ENCODE measurements at places on chromosomes 16 and 17.

DNA sequence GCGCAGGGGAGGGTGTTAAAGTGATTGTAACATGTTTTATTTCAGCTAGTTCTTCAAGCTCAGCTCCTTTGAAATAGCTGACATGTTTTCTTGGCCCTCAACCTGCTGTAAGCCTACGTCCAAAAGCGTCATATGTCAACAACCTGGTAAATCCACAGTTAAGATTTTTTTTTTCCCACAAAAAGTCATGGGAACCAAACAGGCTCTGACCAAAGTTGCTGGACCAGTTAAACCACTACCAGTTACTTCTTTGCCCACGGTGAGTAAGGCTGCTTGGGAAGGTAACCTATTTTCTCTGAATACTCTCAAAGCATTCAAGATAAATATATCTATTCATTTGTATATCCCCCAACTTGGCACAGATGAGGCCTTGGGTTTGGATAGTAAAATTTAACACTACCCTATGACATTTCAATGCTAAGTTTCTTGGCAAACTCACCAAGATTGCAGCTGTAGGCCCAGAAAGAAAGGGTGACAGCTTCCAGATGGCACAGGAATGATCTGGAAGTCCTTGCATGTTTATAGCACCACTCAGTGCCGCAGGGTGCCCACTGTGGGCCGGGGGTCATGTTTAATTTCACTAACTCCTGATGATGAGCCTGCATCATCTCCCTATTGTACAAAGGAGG, 166.2 kb downstream of the XYLT1 start:
- no peak for DNase-seq

- DNase-seq = no peak
These were observed 32.4 kb downstream of the DCAKD start for GRCh38 chr17:45018848-45019711.

DNA sequence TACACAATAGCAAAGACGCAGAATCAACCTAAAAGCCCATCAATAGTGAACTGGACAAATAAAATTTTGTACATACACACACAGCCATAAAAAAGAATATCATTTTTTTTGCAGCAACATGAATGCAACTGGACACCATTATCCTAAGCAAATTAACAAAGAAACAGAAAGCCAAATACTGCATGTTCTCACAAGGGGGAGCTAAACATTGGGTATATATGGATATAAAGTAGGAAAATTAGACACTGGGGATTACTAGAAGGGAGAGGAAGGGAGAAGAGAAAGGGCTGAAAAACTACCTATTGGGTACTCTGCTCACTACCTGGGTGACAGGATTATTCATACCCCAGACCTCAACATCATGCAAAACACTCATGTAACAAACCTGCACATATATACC, 28.2 kb downstream of the ADAMTS18 start:
- no peak for DNase-seq

DNA sequence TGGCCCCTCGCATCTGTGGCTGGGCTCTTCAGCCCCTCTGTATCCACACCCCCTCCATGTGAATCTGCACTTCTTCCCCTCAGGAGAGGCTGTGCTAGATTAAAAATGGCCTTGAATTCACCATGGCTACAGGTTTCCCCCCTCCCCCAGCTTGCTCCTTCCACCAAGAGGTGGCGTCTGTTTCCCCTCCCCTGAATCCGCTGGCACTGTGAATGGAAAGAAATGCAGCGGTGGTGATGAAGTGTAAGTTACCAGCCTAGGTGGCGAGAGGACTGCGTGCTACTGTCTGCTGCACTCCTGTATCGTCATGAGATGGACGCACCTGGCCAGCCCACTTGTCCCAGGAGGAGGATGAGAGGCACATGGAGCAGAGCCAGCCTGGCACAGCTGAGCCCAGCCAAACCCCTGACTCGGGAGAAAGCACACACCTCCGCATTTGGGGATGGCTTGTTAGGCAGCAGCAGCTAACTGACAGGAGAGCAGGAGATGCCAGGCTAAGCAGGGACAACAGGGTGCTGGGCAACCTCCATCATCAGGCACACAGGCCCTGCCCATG, 26.2 kb downstream of the TNFRSF13B start:
- no peak for DNase-seq

DNA sequence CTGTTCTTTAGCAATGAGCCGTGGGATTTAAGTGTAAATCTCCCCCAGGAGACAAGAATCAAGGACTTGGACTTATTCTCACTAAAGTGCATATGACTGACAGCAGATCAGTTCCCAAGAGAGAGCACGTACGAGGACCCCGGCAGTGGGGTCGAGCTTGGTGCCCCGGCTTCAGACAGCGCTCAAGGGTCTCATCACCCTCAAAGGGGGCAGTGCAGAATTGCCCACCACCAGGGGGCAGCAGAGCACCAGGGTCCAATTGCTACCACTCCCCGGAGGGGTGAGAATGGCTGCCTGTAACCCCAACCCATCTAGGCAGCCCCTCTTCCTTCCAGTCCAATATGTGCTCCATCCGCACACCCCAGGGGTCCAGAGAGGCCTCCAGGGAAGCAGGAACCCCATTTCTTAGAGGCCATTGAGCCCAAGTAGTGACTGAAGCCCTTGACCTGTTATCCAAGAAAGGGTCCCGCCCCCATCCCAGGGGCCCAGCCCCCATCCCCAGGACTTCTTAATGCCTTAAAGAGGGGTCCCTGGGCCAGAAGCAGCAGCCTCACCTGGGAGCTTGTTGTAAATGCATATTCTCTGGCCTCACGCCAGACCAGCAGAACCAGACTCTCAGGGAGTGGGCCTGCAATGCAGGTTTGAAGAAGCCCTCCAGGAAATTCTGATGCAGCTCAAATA, 86.1 kb downstream of the ZDHHC7 start:
- no peak for DNase-seq

- no peak for DNase-seq
These were observed 5.3 kb upstream of the RPRML start for GRCh38 chr17:46984341-46984740.

DNA sequence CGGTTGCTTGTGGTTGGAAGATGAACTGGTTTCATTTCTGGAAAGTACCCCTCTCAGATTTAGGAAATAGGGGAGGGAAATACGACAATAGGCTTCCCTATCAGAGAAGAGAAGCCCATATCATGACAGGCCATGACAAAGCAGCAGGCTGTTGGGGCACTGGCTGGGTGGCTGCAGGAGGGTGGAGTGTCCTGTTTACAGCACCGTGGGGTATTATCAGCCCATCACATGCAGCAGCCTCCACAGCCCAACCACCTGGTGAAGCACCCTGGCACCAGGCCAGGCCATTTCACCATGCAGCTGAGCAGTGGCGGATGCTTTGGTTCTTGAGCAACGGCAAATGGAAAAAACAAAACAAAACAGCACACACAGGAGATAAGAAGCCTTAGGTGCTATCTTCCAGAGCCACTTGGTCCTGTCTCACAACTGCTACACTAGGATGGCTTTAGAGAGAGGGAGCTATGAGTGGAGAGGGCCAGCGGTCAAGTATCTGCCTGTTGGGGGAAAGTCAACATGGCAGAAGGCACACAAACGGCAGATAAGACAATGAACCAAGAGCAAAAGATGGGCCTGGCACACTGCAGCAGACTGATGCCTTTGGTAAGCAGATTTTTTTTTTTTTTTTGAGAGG, 24.2 kb downstream of the FAM117A start:
- DNase-seq = no peak

DNA sequence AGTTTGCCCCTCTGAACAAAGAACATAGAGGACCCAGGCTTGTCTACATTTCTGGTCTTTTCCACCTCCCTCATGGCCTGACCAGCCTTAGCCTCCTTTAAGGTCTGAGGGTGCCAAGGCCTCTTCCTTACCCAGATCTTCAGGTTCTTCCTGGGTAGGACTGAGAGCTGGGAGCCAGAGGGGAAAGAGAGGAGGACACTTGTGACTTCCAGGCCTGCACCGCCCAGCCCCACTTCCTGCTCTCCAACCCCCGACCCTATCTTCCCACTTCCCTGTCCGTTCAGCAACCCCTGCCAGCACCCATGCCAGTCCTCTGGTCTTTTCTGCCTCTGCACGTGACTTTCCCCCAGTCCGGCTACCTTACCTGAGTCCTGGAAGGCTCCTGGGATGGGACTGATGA, 534 bp downstream of the PRSS36 start:
- DNase-seq = no peak

- no peak for DNase-seq
These were observed 222.3 kb downstream of the FTO start for GRCh38 chr16:53926209-53926608.

GRCh38 chr17:66178642-66179041, 13.3 kb downstream of the CEP112 start:
- no peak for DNase-seq

DNA sequence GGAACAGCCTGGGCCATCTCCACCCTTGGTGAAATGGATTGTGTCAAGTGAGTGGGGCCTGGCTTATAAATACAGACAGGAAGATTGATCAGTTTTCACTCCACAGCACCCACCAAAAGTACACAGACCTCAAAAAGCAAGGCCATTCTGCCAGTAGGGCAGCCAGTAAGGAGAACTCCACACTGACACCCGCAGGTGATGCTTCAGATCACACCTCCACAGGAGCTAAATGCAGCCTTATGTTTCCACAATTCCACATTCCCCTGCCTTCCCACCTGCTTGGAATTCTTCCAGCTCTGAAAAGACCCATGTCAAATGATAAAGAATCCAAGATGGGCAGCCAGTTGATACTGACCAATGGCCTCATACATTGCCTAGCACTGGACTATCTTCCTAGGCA, 191.1 kb downstream of the ZFHX3 start:
- no peak for DNase-seq

DNA sequence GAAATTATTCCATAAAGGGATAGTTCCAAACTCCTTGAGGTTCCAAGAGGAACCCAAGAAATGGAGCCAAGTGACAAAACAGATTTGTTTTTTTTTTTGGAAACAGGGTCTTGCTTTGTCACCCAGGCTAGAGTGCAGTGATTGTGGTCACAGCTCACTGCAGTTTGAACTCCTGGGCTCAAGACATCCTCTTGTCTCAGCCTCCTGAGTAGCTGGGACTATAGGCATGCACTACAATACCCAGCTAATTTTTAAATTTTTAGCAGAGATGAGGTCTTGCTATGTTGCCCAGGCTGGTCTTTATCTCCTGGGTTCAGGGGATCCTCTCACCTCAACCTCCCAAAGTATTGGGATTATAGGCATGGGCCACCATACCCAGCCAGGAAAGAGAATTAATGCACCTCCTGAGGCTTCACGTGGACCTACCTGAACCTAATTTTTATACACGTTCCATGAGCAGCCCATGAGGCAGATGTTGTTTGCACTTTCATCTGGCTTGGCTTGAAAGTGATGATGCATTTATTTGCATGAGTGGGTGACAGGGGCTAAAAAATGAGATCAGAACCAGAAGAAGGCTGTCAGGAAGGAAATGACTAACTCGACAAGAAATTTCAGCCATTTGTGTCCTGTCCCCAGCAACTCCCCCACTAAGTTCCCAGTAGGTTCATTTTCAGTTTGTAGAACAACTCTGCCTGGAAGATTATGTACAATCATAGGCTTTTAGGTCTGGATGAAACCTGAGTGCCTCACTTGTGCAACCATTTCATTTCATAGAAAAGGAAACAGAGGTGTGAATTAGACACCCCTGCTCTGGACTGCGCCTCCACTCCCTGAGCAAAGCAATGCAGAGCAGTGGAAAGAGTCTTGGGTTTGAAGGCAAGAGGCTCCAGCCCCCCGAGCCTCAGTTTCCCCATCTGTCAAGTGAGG, 10.3 kb upstream of the IRF8 start:
- DNase-seq = no peak

- DNase-seq = no peak
These were observed 91.5 kb upstream of the TMEM97 start for GRCh38 chr17:28227316-28228108.

- no peak for DNase-seq
These were observed 4.3 kb upstream of the NTN1 start for GRCh38 chr17:9016941-9017552.

DNA sequence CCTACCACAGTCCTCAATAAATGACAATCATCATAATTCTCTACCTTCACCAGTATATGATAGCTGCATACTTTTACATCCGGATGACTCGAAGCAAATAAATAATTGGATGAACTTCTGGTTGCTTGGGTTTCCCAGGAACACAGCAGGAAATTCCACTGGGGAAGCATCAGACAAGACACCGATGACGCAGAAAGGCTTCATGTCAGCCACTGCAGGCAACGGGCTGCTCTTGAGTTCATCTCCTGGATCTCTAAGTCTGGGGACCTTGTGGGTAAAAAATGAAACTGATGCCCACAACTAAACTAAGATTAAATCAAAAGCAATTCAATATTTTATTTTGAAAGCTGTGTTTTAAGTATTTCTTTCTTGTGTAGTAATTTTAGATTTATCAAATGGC, 472.1 kb upstream of the C16orf82 start:
- DNase-seq = no peak

GRCh38 chr17:75639327-75639726, 6.1 kb downstream of the SMIM5 start:
- DNase-seq = no peak

- DNase-seq = no peak
These were observed 5.3 kb downstream of the ITGAX start for GRCh38 chr16:31360251-31360650.

GRCh38 chr17:37123941-37124820, 175.4 kb downstream of the AATF start:
- DNase-seq = no peak

DNA sequence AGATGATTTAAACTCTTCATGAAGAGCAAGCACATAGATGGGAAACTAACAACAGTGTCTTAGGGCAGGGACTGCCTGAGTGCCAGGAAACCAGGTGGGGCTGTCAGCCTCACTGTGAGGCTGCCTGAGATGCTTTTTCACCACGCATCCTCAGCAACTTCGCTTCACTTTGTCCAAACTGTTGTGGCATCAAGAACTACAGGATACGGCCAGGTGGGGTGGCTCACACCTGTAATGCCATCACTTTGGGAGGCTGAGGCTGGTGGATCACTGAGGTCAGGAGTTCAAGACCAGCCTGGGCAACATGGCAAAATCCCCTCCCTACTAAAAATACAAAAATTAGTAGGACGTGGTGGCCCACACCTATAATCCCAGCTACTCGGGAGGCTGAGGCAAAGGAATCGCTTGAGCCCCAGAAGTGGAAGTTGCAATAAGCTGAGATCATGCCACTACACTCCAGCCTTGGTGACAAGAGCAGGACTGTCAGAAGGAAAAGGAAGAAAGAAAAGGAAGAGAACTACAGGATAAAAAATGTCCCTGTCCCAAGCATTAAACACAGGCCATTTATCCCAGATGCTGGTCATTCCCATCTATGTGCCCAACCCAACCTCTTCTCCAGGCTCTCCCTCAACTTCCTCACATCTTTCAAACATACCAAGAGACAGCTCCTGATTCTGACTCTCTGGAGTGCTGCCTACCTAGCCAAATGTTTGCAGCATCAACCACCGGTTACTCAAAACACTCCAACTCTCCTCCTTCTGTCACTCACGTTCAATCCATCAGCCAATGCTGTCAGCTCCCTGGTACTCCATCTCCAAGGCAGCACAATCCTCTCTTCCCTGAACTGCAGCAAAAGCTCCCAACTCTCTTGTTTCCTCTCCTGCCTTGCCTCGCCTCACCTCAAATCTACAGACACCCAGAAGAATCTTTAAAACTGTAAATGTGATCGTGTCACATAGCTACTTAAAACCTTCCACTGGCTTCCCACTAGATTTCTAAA, 1.6 kb downstream of the EIF4A3 start:
- no peak for DNase-seq
